ENCODE measurements at places on chromosomes 7 and 10.

- DNase-seq: no peak
Measured at GRCh38 chr10:3525832-3526449, 259.1 kb downstream of the KLF6 start.

DNA sequence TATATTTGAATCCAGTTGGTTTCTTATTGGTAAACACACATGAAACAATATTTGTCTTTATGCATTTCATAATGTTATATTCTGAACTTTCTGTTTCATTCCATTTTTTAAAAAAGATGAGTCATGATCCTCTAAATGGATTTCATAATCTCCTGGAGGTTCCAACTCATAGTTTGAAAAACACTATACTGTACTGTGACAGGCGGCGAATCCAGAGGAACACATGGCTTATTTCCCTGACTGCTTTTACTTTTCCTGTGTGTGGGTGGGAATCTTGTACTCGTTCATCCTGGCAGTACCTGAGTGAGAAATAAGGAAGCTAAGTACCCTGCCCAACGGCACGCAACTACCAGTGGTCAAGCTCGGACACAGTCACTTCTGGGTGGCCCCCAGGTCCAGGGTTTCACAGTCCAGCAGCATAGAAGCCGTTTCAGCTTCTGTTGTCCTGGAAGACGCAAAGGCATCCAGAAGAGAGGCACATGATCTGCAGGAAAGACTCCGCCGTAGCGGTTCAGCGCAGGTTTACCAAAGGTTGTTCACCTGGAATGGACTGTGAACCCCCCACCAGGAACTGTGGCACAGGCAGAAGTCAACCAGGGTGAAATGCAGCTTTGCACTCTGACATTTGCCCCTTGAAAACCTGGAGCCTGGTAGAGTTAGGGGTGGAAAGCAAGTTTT, 117.7 kb downstream of the CCNY start:
- DNase-seq: no peak

- DNase-seq: no peak
Measured at GRCh38 chr10:64275774-64276173, 754.6 kb downstream of the REEP3 start.

- DNase-seq: no peak
Measured at GRCh38 chr10:15710455-15710854, 9.3 kb downstream of the ITGA8 start.

- DNase-seq: no peak
Measured at GRCh38 chr10:31745612-31746376, 182.8 kb downstream of the ARHGAP12 start.

DNA sequence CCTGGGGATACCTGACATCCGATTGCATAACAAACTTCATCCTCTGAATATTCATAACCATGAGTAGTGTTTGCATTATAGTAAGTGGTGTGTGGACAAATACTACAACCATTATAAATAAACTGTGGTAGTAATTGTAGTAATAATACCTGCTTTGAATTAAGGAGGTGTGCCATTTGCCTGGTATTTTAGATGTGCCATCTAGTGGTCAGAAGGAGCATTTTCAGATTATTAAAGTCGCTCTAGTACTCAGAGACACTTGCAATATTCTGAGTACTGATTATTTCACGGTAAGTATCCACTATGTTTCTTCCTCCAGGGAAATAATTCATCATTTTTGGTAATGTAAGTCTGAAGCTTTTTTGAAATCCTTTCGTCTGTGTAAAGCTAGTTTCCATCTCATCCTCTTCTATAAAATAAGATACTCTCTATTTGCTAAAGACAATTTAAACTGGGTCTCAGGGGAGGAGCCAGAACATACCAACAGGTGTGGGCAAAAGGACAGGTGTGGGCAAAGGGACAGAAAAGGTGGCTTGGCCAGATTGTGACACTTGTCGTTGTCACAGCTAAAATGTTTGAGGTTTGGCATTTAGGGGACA, 115.3 kb upstream of the WDR11 start:
- DNase-seq: no peak

DNA sequence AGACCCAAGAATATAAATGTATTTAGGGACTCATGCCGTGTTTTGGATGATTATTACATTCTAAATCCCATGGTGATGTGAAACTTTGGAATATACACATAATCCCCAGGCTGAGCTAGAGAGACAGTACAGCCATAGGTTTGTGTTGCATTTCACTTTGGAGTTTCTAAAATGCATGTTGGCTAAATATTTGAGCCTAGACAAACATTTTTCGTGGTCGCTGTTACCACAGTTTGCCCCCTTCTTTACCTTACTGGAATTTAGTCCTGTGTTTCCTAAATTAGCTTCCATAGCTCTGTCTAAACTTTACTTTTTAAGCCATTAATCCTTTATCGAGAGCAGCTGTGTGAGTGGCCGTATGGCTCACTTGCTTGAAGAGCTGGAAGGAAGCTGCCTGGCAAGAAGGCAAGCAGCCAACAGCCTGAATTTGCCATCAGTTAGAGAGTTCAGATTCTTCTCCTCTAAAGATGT, 192.0 kb downstream of the BICC1 start:
- no peak for DNase-seq

DNA sequence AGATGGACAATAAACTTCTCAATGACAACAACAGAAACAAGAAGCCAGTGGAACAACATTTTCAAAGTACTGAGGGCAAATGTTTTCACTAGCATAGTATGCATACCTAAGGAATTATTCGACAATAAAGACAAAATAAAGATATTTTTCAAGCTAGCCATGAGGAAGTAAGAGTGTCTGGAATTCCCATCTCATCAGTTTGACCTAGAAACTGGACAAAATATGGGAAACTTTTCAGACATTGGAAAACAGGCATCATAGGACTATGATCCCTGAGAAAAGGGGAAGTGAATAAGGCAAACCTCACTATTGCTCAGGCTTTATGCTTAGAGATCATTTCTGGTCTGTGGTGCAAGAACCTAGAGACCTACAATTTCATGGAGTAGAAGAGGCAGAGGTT, 86.3 kb downstream of the OAT start:
- no peak for DNase-seq

DNA sequence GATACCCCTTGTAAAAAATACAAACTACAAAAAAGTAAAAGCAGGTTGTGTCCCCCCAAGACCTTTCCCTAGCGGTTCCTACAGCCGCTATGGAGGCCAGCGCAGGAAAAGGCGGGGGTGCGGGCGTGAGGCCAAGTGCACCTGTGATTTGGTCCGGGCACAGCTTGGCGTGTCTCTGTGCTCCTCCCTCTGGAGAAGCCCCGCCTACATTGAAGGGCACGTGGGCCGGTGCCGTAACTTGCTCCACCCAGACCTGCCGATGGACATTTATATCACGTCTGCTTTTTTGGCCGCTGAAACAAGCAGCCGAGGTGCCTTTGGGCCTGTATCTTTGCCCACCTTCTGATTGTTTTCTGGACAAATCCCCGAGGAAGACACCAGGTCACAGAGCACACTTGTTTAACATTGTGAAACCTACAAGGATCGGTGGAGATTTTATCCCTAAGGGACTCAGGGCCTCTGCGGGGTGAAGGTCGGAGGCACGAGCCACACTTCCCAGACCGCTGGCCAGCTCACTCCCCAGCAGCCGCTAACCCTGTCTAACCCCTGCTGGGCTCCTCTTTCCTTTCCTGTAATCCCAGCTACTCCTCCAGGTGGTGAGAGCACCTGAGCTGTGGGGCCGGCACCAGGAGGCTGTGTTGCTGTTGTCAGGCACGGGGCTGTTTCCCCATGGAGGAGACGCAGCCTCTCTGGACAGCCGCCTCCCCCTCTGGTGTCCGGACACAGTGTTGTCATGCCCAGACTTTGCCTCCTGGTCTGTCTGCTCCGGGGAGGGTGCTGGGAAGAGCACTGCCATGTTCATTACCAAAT, 18.8 kb upstream of the INPP5A start:
- DNase-seq: no peak

GRCh38 chr10:111835574-111835973, 348.0 kb downstream of the GPAM start:
- no peak for DNase-seq

DNA sequence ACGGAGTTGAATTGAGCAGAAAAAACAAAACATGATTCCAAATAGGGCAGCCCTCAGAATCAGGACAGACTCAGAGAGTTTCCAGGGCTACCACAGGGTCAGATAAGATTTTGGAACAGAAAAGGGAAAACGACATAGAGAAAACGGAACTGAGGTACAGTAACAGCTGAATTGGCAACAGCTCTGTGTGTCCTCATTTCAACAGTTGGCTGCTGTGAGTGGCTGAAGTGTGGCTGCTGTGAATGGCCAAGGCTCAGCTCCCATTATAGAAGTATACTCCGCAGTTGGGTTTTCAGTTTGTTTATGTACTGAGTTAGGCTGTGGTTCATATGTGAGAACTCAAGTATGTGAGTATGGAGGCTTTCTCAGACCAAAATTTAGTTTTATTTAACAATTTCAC, 32.0 kb downstream of the ANTXRL start:
- DNase-seq: no peak

- no peak for DNase-seq
Measured at GRCh38 chr7:12056381-12056780, 154.7 kb upstream of the TMEM106B start.

GRCh38 chr10:102604439-102604841, 39.8 kb upstream of the TRIM8 start:
- DNase-seq: no peak

DNA sequence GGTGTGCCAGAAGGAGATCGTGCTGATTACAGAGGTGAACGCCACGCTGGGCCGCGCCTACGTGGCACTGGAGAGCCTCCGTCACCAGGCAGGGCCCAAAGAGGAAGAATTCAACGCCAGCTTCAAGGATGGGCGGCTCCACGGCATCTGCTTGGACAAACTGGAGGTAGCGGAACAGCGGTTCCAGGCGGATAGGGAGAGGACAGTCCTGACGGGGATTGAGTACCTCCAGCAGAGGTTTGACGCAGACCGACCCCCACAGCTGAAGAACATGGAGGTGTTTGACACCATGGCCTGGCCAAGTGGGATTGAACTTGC, 12.1 kb upstream of the ATP6V0E2 start:
- DNase-seq: no peak

DNA sequence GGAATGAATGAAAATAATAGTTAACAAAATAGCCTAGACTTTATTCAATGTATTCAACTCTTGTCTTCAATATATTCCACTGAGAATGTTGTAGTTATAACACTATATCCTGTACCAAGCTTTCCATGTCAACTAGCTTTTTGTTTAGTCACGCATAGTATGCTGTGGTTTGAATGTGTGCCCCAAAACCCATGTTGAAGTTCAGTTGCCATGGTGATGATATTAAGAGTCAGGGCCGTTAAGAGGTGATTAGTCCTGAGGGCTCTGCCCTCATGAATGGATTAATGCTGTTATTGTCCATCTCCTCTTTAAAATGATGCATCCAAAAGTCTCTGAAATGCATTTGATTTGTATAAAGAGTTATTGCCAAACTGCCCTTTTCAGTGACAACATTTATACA, 887.6 kb downstream of the NRG3 start:
- DNase-seq: no peak

DNA sequence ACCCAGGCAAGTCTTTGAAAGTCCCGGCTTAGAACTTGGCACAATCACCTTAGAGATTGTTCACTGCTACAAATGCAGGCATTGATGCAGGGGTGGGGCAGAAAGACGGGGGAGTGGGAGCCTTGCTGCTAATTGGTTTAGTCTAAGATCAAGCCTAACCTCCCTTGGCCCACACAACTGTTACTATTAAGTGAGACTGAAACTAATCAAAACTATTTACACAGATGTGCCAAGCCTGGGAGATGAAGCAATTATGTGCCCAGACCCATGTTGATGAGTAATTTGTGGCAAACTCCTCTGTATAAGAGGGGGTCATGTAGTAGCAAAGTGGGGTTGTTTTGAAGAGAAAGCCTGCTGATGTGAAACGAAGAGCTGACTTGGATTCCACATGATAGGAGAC, 178.2 kb upstream of the ITGB1 start:
- no peak for DNase-seq

GRCh38 chr7:46448478-46448877, 527.4 kb upstream of the IGFBP3 start:
- DNase-seq: no peak

DNA sequence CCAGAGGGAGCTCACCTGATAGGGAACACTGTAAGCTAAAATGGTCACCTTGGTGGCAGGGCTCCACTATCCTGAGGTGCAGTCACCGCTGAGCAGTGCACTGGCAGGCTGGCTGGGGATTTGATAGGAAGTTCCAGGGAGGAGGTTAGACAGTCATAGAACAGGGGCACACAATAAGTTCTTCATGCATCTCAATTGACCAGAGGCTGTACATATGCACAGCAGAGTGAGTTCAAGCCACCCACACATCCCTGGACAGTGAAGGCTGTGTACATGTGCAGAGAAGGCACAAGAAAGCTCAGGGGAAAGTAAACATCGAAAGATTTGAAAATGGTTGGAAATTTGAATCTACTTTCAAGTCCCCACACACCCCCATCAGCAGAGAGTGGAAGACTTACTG, 13.9 kb downstream of the PRTFDC1 start:
- DNase-seq: no peak

DNA sequence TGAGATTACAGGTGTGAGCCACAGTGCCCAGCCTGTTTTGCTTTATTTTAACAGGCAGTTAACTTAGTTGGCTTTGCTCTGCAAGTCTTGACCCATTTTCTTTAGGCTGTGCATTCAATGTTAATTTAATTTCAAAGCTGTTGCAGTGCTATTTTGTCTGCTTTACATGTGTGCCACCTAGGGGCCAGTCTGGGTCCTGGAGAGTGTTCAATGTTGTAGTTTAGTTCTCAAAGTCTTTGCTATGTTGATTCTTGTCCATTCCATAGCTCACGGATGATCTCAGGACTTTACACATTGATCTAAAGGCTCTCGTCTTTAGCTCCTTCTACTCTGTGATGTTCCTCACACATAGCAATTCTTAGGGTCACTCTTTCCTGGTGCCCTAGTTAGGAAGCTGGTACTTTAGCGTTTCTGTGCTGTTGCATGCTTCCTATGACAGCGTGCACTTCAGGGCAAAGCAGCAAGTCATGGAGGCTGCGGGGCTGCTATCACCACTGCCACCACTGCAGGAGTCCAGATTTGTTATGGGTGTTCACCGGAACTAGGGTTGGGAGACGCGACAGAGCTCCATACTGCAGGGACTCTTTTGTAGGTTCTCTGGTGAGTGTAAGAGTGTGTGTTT, 16.4 kb upstream of the ABCA13 start:
- no peak for DNase-seq

DNA sequence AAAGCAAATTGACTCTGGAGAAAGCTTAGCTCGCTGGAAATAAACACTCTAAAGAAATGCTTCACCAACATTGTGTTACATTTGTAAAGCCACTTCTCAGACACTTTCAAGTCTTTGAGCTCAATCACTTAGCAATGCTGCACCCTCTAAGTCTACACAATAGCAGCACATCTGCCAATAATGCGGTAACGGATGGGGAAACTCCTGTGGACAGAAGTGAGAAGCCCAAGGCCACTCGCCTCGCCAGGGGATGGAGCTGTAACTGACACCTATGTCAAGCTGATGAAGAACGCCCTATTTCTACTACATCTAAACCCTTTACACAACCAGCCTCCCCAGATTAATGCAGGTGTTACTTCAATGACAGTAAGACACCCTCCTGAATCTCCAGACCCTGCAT, 167.7 kb downstream of the SFMBT2 start:
- no peak for DNase-seq

DNA sequence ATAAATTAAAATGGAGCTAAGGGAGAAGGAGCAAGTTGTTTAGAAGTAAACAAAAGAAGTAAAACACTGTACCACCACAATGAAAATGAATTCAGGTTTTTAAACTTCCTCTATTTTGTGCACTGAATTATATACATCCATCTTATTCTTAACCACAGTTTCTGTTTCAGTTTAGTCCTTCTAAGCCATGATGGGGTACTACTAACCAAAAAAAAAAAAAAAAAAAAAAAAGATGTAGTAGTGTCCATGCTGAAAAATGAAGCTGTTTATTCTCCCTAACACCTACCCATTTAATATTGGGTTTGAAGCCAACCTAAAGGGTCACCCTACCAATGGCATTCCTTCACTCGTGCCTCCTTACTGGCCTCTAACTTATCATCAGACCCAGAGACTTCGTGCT, 3.4 kb upstream of the BMPR1A start:
- DNase-seq: no peak

Measured in stimulated activated CD4-positive, alpha-beta T cell treated with anti-CD3 and anti-CD28 coated beads, Interleukin-1b, Interleukin-23, amount 100 ng/mL, for 4 hours (primary cell).